ENCODE measurements at places on chromosomes 1 and 21. TPM values are rescaled to one million over a fixed set of nuclear protein-coding genes. Genes with fewer than 3 reads are reported as not detected.
A peak's percentile ranks its signal among the peaks of the same experiment; 100 is the strongest.

Gene ATP13A2
- 93.1 TPM for total RNA-seq

Gene RGS16
- total RNA-seq = 10.2 TPM

DNA sequence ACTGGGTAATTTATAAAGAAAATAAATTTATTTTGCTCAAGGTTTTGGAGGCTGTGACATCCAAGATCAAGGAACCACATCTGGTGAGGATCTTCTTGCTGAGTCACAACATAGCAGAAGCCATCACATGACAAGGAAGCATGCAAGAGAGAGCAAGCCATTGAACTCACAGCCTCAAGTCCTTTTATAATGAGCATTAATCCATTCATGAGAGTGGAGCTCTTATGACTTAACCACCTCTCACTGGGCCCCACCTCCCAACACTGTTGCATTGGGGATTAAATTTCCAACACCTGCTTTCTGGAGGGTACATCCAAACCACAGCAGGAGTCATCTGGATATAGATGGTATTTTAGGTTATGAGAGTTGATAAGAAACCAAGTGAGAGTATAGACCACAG is 20.6 kb upstream of the EGLN1 start:
- DNase-seq = no peak

GRCh38 chr1:96966536-96967138 is 245.1 kb downstream of the PTBP2 start:
- peak; percentile 84 for DNase-seq

DNA sequence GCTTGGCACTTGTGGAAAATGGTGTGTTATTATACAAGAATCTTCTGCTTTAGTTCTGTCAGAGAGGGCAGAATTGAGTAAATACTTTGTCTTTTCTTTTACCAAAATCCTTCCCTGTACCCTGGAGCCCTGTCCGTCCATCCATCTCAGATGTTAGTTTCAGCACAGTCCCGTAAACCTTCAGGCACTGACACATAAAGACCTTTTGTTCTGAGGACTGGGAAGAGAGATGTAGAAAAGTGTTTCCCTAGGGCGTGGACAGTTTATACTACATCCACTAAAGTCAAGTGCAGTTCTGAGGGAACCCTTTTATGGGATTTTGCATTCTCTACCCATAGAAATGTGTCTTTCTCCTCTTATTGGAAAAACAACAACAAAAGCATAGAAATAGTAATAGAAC is 162.4 kb downstream of the PDE4B start:
- DNase-seq = no peak

- no peak for DNase-seq
Measured at GRCh38 chr1:156421939-156422601, 53.1 kb downstream of the RHBG start.

GRCh38 chr1:41409825-41410224 is 48.6 kb downstream of the FOXO6 start:
- DNase-seq = no peak

GRCh38 chr1:81760477-81761097 is 40.1 kb upstream of the ADGRL2 start:
- no peak for DNase-seq

Gene MANEAL
- 6.4 TPM for total RNA-seq

Gene CALML6
- total RNA-seq = 0.87 TPM

DNA sequence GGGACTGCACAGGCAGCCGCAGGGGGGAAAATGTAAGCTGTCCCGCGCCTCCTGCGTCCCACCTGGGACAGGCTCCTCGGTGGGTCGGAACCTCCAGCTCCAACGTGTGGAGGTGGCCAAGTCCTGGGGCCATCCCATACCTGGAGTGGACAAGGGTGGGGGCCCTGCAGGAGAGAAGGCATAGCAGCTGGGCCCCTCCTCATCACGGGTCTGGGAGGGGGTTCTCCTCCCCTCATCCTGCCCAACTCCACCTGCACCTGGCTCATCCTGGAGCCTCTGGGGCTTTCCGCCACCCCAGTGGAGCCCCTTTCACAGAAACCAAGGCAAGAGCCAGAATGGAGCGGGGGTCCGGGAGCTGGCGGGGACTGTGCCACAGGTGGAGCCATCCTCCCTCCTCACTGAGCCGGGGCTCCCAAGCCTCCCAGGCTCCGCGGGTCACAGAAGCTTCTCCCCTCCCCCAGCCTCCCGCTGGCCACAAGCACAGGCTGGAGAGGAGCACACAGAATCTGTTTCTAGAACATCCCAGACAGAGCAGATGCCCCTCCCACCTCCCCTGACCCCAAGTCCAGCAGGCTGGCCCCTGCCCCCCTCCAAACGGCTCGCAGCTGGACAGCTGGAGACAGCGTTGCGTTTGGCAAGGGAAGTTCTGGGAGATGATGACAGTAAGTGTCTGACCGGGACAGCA is 65.8 kb downstream of the MEGF6 start:
- peak; percentile 29 for DNase-seq

Gene LAPTM5
- total RNA-seq = 1.3 TPM

Gene TTLL7
- total RNA-seq = 7.7 TPM

- DNase-seq = no peak
Measured at GRCh38 chr1:182450087-182450486, at the start of gene RGSL1. RGSL1 (plus strand) TSS chr1:182450146; CDS start chr1:182450166, 20 bp downstream.

DNA sequence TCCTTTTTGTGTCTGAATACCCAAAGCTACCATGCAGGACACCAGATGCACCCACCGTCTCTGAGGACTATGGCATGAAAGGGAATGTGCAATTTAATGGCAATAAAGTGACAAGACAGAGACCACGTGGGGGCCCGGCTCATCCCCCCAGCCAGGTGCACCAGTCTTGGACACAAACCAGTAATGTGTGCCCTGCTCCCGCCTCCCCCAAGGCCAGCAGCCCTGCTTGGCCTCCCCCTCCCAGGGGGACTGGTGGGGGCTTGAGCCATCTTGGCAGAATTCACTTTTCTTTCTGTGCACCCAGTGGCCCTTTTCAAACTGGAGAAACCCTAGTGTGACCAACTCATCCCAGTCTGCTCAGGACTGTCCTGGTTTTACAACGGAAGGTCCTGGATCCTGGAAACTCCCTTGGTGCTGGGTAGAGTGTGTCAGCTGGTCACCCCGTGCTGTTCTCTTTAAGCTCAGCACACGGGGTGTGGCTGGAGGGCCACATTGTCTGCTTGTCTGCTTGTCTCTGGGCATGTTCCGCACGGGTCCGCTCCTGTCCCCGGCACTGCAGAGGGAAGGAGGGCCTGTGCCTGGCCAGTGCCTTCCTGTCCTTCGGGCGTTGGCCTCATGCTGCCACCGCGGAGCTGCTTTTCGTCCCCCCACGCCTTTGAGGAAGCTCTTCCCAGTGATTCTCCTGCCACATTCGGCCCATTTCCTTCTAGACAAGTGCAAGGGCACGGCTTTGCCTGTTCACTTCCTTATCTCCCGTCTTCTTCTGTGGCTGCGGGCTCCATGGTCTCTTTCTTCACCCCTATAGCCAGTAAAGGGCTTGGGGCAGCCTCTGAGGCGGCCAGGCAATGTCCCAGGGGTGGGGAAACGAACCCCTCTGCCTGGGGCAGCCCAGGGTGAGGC is 45.8 kb upstream of the TTC34 start:
- no peak for DNase-seq

DNA sequence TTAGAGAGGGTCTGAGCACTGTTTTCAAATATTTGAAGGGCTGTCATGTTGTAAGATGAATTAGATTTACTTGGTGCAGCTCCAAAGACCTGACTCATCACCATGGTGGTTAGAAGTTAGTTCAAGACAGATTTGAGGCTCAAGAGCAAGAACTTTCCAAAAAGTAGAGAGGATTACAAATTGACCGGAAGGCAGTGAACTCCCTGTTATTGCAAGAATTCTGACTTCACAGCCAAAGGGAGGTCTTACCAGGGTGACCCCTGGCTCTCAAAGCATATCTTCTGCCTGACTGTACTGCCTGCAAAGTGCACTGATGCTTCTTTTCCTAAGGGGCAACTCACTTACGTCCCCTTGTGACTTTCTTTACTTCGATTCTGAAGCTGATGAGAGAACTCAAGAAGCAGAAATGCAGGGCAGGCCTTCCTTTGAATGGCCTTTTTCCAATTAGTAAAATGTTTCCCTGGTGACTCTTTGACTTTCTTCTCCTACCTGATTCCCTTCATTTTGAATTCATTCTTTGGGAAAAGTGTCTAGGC is 86.4 kb downstream of the NAV1 start:
- no peak for DNase-seq

- peak; percentile 25 for DNase-seq
Measured at GRCh38 chr1:78483903-78484302, 6.9 kb upstream of the PTGFR start.

GRCh38 chr1:205348554-205349487 is 7.9 kb downstream of the KLHDC8A start:
- DNase-seq = no peak

- no peak for DNase-seq
Measured at GRCh38 chr1:11753555-11754208, 8.3 kb upstream of the C1orf167 start.

Data from WTC11 (cell line).